ENCODE measurements at places on chromosomes 6 and 20. TPM values are rescaled to one million over a fixed set of nuclear protein-coding genes. Genes with fewer than 3 reads are reported as not detected.

The NCOA6 gene
- 26.3 TPM for total RNA-seq

The EBF4 gene
- 2.3 TPM for total RNA-seq

The NKX2-4 gene
- total RNA-seq = not detected

The DSP gene
- total RNA-seq = not detected

The NOL4L gene
- total RNA-seq = 62.9 TPM

The SLC32A1 gene
- not detected for total RNA-seq

DNA sequence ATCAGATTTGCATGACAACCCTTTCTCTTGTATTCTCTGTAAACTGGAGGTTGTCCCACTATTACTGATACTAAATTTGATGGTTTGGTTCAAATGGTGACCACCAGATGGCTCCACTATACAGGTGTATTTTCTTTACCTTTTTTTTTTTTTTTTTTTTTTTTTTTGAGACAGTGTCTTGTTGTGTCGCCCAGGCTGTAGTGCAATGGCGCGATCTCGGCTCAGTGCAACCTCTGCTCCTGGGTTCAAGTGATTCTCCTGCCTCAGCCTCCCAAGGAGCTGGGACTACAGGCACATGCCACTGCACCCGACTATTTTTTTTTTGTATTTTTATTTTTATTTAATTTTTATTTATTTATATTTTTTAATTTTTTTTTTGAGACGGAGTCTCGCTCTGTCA is 6.6 kb upstream of the WTAP start:
- peaks cover 5% of the 10 kb centered on the region for H3K4me1 ChIP-seq
- no peak overlapping the region for H3K27ac ChIP-seq
- no peak for DNase-seq

- H3K27ac ChIP-seq = peak overlapping the region; percentile 98
- peak overlapping the region; percentile 92 for H3K4me3 ChIP-seq
- peak; percentile 72 for DNase-seq
- peaks cover 15% of the 10 kb centered on the region for H3K36me3 ChIP-seq
- H3K27me3 ChIP-seq = no peaks in the 10 kb centered on the region
Observed at GRCh38 chr6:35302604-35303241, 5.1 kb downstream of the DEF6 start.

DNA sequence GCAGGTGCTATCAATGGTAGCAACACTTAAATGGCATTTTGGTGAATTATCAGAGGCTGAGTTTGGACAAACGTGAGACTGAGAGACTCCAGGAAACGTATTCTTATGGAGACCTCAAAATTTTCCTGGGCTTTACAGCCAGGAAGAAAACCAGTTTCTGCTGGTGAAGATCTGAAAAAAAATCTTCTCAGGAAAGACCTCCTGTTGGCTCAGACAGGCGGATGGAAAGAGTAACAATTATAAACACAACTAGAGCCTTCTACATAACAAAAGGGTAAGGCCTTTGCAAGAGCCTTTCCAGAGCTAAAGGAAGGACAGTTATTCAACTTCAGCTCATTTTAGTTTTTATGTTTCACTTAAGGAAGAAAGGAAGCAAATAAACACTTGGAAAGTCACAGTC is 274.4 kb downstream of the THBS2 start:
- no peaks in the 10 kb centered on the region for H3K4me1 ChIP-seq
- H3K36me3 ChIP-seq = no peaks in the 10 kb centered on the region
- H3K27ac ChIP-seq = no peak overlapping the region
- DNase-seq = no peak
- peaks cover 12% of the 10 kb centered on the region for H3K27me3 ChIP-seq

- H3K36me3 ChIP-seq = no peaks in the 10 kb centered on the region
- no peaks in the 10 kb centered on the region for H3K4me1 ChIP-seq
- DNase-seq = no peak
- H3K27me3 ChIP-seq = no peaks in the 10 kb centered on the region
Observed at GRCh38 chr6:8005136-8005535, 59.1 kb downstream of the BLOC1S5 start.

DNA sequence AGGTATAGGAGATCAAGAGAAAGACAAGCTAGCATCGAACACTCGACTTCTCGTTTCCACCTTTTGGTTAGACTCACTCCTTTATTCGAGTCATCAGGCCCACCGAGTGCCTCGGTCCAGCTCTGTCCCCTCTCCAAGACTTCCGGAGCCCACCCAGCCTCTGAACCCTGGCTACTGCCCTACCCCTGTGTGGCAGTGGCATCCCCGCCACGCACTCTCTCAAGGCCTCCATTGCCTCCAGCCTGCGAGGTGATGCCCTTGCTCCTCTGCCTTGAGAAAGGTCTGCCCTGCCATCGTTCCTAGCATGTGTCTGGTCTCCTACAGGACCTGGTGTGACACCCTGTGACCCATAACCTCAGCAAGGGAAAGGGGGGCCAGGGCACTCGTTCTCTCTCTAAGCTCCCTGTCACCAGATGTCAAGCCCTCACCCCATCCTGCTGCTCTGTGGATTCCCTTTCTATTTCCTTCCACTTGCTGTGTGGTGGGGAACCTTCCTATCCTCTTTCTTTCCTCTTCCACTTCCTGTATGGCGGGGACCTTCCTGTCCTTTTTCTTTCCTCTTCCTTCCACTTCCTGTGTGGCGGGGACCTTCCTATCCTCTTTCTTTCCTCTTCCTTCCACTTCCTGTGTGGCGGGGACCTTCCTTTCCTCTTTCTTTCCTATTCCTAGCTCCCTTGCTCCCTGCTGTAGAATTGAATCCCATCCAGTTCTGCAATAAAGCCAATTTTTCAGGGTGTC is 44.7 kb upstream of the QKI start:
- no peak for DNase-seq
- peaks cover 8% of the 10 kb centered on the region for H3K4me1 ChIP-seq
- no peak overlapping the region for H3K4me3 ChIP-seq
- H3K27ac ChIP-seq = no peak overlapping the region

GRCh38 chr6:163716690-163717089 is 302.2 kb downstream of the QKI start:
- H3K27ac ChIP-seq = no peak overlapping the region
- H3K36me3 ChIP-seq = peaks cover 2% of the 10 kb centered on the region
- H3K27me3 ChIP-seq = peaks cover 19% of the 10 kb centered on the region

GRCh38 chr6:80939898-80940297 is 812.6 kb downstream of the TENT5A start:
- no peaks in the 10 kb centered on the region for H3K36me3 ChIP-seq
- DNase-seq = no peak
- no peak overlapping the region for H3K27ac ChIP-seq
- no peaks in the 10 kb centered on the region for H3K4me1 ChIP-seq
- no peak overlapping the region for H3K4me3 ChIP-seq

GRCh38 chr20:59987135-59987534 is 28.9 kb downstream of the CDH26 start:
- no peak overlapping the region for H3K27ac ChIP-seq
- H3K36me3 ChIP-seq = peaks cover 3% of the 10 kb centered on the region
- H3K4me1 ChIP-seq = no peaks in the 10 kb centered on the region

DNA sequence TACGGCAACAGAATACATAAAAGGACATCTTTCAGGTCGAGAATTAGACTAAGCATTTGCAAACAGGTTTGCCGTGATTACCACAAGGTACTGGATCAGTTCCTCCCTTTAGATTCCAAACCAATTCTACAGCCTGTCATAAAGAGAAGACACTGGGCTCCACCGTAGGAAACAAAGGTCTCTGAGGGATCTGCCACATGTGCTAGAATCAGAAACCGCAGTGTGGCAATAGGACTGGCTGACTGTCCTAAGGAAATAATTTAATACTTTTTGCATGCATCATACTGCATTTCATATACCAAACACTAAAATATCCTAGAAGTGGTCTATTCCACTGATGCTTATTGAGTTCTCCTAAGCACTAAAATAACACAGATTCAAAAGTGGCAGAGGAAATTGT is 59.2 kb downstream of the POPDC3 start:
- DNase-seq = no peak
- H3K27me3 ChIP-seq = peaks cover 44% of the 10 kb centered on the region
- peaks cover 2% of the 10 kb centered on the region for H3K36me3 ChIP-seq
- no peak overlapping the region for H3K27ac ChIP-seq

DNA sequence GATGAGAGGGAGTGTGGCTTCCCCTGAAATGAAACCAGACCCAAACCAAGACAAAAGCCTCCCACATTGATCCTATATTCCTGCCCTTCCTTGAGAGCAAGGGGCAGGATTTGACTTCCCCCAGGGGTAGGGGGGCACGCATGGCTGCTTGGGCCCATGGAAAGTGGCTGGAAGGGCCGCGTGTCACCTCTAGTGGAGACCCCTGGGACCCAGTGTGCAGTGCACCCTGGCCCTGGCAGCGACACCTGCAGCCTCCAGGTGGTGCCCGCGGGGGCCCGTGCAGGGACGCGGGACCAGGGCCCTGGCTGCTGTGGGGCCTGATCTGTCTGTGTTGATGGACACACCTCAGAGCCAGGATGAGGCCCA is 18.0 kb upstream of the SLCO4A1 start:
- DNase-seq = no peak
- peaks cover 10% of the 10 kb centered on the region for H3K4me1 ChIP-seq
- no peak overlapping the region for H3K4me3 ChIP-seq
- H3K27me3 ChIP-seq = no peaks in the 10 kb centered on the region
- no peaks in the 10 kb centered on the region for H3K36me3 ChIP-seq
